ENCODE measurements at places on chromosomes 1 and 21.

GRCh38 chr1:151293093-151293492 lies 11.0 kb downstream of the ZNF687 start:
- no peak for DNase-seq

DNA sequence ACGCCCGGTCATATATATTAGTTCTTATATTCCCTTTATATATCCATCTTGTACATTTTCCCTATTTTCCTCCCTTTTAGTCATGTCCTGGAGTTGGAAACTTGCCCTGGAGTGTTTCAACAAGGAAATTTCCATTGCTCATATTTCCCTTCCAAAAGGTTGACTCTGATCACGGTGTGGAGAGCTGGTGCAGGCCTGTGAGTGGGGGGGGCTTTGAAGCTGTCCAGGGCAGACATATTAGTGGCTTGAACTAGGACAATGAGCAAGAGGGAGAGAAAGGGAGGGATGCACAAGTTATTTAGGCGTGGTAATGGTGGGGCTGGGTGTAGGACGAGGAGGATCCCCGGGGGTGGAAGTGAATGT lies 30.4 kb upstream of the TMEM61 start:
- no peak for DNase-seq

GRCh38 chr1:1427106-1427819 lies 6.2 kb upstream of the ANKRD65 start:
- no peak for DNase-seq

DNA sequence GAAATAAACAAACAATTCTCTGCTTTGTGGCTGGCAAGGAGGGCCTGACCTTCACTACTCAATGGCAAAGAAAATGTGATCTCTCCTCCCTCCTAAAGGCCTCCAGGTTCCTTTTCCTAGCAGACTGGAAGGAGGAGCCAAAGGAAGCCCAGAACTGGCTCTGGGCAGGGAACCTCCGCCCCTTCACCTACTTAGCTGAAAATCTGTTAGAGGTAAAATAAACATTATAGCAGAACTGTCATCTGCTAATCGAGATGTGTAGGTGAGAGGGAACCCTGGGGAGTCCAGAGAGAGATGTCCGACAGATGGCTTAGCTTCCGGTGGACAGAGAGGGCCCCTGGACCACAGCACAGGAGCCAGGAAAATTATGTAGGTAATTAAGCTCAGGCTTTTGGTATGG lies 75.2 kb upstream of the KCNA3 start:
- no peak for DNase-seq

All from stimulated activated CD8-positive, alpha-beta memory T cell treated with anti-CD3 and anti-CD28 coated beads, Interleukin-4, amount 100 ng/mL, for 1 hour (primary cell).